ENCODE measurements at places on chromosomes 4 and X.

DNA sequence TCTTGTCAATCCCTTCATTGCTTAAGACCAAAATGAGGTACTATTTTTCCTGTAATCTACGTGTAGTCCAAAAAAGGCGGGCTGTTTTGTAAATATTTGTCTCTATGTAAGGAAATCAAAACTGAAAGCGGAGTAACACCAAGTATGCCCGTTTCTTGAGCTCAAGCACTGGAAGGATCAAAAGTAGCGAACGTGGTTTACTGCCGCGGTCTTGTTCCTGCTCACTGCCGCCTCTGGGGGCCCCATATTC lies 71.5 kb downstream of the AFF1 start:
- no peak for DNase-seq

GRCh38 chr4:56544573-56545131 lies 39.1 kb downstream of the ARL9 start:
- DNase-seq = peak; percentile 96

- DNase-seq = no peak
These were observed 15.6 kb upstream of the NAT8L start for GRCh38 chr4:2043396-2044118.

- no peak for DNase-seq
These were observed 80.2 kb downstream of the SYNPO2 start for GRCh38 chr4:118968813-118969212.
